EH (cell line): ENCODE measurements at places on chromosomes 4 and X.
A peak's percentile ranks its signal among the peaks of the same experiment; 100 is the strongest.

GRCh38 chr4:90027565-90027964, 99.6 kb upstream of the CCSER1 start:
- DNase-seq = no peak

DNA sequence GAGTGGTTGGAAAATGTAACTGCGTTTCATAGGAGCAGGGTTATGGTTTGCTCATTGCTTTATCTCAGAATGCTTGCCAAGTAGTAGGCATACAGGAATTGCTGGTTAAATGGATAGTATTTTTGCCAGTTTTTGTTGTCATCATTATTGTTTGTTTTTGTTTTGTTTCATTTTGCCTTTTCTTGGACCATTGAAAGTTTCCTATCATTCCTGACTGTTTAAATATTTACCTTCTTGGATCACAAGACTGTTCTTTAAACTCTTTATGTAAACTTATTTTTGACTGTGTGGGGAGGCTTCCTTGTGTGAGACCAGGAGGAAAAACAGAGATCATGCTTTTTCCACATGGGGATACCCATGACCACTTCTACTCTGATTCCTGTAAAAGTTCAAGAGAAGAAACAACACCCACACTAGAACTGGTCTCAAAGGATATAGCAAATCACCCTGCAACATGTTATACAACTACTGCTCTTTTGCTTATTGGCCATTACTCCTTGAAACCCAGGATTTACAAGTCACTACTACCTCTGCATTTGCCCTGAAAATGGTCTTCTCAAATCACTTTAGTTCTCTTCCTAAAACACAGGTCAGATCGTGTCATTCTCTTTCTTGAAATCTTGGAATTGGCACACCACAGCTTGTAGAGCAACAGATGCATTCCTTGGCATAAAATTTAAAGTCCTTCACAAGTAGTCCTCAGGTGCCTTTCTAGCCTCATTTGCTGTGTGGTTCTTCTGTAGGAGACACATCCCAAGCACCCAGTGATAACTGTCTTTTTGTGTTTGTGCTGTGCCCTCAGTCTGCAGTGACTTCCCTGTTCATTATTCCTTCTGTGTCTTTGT, 51.3 kb downstream of the FNIP2 start:
- DNase-seq = no peak

DNA sequence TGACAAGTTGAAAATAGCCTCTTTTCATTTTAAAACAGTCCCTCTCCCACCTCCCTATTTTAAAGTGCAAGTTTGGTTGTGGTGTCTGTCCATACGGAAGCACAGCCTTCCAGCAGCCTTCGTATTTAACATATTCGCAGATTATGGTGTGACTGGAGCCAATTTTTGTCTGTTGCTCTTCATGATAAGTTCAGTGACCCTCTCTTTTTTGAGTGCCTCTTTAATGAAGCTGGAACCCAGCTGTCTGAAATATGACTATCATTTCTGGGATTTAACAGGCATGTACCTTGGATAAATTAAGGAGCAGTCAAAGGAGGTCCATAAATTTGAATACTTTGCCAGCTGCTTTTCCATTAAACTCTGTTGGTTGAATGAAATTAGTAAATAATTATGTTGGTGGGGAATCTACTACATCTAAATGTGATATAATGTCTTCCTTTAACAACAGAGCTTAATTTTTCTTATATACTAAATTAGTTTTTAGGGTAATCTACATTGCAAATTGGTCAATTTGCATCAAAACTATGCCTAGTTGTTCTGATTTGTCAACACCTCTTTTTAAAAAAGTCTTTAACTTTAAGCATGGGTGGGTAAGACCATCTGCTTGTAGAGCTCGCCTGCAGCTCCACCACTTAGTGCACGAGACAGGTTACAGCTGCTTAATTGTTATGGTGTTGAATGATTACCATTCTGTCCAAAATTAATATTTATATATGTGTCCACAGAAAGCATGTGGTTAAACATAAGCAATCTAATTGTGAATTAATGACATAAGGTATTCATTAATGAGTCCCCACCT, 216.6 kb downstream of the DCTD start:
- DNase-seq = no peak

DNA sequence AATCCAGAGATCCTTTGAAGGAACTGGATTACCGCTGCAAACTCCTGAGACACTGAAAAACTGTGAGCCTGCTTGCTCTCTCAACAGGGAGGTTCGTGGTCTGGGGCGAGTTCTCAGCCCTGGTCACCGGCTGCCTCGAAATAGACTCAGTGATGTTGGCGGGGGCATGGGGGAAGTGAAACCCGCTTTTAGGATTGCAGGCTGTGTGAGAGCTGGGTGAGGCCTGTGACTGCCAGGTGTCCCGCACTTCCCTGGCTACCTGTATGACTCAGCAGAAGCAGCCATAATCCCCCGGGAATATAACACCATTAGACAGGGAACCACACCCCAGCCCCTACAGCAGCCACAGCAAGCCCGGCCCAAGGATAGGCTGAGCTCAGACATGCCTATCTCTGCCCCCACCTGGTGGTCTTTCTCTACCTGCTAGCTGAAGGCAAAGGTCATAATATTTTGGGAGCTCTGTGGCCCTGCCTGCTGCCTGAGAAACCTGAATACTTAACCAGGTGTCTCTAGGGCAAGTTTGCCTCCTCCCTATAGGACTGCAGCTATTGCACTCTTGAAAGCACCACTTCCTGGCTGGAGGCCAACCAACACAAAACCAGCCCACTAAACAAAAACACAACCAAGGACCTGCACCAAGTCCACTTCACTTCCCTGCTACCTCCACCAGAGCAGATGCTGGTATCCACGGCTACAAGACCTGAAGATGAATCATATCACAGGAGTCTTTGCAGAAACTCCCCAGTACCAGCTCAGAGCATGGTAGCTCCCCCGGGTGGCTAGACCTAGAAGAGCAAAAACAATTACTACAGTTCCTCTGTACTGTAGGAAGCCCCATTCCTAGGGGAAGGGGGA, 202.0 kb downstream of the RRAGB start:
- no peak for DNase-seq

DNA sequence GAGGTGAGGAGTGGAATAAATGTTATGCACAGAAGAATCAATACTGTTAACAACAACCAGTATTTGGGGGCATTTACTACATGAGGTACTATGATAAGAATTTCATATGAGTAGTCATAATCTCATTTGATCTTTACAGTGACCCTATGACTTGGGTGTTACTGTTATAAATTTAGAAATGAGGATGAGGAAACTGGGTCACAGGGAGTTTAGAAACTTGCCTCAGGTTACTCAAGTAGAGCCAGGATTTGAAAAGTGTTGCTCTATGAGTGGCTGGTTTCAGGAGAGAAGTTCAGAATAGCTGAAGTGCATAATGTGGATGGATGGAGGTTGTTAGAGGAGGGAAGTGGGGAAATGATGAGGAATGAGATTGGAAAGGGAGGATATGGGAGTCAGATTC, 16.6 kb upstream of the DDIT4L start:
- no peak for DNase-seq

- DNase-seq = no peak
Measured at GRCh38 chr4:166202991-166203390, 330.0 kb downstream of the TLL1 start.

- DNase-seq = peak; percentile 11
Measured at GRCh38 chr4:40251366-40251765, 54.5 kb downstream of the RHOH start.

DNA sequence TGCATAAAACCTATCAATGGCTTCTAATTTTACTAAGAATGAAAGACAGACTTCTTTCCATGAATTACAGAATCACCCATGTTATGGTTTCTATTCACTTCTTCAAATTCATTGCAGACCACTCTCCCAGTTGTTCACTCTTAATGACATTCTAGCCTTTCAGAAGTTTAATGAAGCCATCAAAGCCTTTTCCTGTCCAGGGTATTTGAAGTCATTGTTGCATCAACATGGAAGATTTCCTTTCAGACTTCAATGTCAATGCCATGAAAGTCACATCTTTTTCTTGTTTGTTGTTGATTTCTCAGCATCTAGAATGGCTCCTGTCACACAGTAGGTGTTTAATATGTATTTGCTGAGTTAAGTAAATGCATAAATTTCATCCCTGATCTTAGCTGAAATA, 48.1 kb upstream of the ARSJ start:
- no peak for DNase-seq

- DNase-seq = peak; percentile 82
Measured at GRCh38 chr4:76305971-76306881, at the start of gene STBD1. STBD1 (plus strand) TSS chr4:76306733; CDS start chr4:76306770, 37 bp downstream.

GRCh38 chr4:101306225-101306624, 41.1 kb downstream of the PPP3CA start:
- DNase-seq = no peak

- no peak for DNase-seq
Measured at GRCh38 chr4:178056996-178057395, 614.8 kb upstream of the AGA start.

DNA sequence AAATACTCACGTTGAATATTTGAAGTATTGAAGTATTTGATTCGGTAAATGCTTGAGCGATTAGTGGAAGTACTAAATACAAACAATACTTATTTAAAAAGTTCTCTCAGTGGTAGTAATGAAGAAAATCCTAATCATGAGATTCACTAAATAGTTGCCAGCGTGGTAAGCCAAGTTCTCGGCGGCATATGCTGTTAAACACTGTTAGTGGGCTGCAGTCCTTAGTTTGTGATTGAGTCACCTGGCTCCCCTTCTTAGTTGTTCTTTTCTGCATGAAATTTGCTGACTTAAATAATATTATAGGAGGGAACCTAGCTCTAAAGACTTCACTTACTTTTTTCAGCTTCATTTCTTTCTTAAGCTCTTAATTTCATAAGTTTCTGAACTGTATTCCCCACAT, 51.4 kb downstream of the STIM2 start:
- no peak for DNase-seq

DNA sequence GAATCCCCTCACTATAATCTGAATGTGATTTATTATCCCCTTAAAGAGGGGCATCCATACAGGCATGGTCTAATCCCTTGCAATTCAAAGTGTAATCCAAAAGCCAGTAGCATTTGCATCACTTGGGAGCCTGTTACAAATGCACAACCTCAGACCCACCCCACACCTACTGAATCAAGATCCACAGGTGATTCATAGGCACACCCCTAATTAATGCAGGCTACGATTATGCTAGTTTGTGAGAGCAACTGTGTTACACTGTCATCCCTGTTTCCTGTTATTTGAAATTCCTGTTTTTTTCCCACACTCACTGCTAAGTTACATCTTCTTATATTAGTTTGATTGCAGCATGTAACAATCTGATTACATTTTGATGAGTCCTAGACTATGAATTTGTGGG, 120.0 kb downstream of the RAB28 start:
- DNase-seq = no peak

GRCh38 chr4:151049430-151049884, 34.4 kb upstream of the LRBA start:
- no peak for DNase-seq

- no peak for DNase-seq
Measured at GRCh38 chr4:127113844-127114362, 518.9 kb upstream of the INTU start.

DNA sequence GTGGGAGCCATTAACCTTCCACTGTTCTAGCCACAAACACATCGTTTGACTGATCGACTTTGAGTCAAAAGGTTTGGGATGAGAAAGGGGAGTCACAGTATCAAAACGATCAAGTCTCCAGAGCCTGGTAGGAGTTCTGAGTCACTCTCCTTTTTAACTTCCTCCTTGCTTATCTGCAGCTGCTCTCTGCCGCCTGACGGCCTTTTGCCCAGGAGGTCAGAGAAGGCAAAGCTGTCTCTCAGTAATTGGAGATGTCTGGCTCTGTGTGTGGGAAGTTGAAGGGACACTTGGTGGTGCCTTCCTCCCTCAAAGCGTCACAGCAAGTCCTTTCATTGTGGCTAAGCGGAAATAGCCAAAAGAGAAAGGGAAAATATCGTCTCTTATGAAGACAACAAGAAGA, 63.1 kb downstream of the ANOS1 start:
- DNase-seq = no peak

- DNase-seq = no peak
Measured at GRCh38 chr4:140813804-140814203, 57.6 kb upstream of the TBC1D9 start.

DNA sequence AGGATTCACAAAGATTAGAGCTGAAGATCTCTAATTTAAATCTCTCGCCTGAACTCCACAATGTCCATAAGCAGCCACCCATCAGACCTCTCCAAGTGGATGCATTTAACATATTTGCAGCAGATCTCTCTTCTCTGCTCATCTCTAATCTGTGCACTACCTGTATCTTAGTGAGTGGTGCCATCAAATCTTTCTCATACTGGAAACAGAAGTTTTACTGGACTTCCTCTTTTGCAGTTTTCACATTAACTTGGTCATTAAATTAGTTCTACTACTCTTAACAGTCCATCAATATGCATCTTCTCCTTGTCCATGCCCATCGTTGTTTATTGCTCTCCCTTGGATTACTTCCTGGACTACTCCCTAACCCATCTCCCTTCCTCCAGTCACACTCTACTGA, 488.5 kb downstream of the IL15 start:
- DNase-seq = no peak

DNA sequence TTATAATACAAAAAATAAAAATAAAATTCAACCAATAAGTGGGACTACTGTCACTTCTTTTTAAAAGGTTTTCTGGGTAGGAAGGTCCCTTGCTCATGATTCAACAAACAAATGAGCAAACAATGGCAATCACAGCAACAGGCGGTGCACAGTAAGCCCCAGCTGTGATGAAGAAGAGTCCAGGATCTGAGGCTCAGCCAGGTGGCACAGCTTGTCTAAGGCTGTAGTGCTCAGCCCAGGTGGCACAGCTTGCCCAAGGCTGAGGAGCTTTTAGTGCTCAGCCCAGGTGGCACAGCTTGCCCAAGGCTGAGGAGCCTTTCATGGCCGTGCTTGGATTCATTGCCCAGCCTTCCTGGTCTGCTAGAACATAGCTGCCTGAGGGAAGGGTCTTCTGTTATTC, 75.0 kb downstream of the ZFYVE28 start:
- DNase-seq = no peak

GRCh38 chr4:26787461-26788340, 72.9 kb upstream of the STIM2 start:
- DNase-seq = peak; percentile 37

- peak; percentile 50 for DNase-seq
Measured at GRCh38 chrX:17737986-17738713, 857 bp downstream of the SCML1 start.

GRCh38 chr4:1600211-1600780, 83.8 kb downstream of the FAM53A start:
- no peak for DNase-seq

DNA sequence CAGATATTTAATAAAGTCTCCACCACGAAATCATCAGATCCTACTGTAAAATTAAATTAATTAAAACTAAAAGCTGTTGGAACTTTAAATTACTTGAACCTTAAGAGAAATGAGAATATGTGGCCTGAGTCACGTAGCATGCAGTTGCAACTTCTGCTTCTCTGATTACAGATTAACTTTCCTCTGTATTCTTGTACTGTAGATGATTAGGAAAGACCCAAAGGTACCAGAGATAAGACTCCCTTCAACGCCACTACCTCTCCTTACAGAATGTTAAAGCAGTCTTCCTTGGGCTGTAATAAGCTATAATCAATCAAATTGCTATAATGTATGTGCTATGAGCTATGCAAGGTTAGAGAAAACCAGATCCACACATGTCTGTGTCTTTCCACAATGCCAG, 47.9 kb downstream of the FAM13A start:
- no peak for DNase-seq
